ENCODE measurements at places on chromosomes 16 and 17.
A peak's percentile ranks its signal among the peaks of the same experiment; 100 is the strongest.

- no peak for DNase-seq
Observed at GRCh38 chr17:8494506-8495111, 58.9 kb downstream of the NDEL1 start.

DNA sequence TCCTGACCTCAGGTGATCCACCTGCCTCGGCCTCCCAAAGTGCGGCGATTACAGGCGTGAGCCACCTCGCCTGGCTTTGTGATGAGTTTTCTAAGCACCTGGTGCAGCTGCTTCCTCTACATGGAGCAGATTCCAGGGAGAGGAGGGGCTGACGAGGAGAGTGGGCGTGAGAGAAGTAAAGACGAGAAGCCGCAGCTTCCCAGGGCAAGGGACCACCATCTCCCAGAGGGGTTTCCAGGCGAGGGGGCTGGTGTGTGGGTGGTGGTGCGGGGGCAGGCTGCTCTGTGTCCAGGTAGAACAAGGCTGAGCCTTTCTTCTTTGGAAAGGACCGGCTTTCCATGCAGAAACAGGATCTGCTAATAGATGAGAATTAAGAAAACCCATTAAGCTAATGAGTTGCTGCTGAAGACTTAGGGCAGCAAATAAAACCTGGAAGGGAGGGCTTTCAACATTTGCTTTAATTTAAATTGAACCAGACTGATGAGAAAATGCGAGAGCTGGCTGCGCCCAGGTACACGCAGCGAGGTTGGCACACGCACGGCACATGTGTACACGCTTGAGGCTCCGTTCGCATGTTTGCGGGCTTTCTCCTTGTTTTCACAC lies 236.7 kb downstream of the RBFOX3 start:
- DNase-seq: no peak

DNA sequence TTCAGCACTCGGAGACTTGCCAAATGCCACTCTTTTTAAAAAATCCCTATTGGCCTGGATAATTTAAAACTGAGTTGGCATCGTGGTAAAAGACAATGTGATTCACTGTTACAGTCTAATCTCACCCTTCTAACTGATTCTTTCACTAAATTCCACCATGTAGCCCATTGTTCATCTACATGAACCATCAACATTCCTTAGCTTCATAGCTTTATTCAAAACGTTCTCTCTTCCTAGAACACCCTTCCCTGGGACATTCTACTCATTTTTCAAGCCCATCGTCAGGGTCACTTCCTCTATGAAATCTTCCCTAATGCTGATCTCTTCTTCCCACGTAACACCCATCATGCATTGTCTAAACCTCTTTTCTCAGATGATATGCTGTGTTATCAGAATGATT lies 15.7 kb upstream of the SHISA9 start:
- DNase-seq: no peak

DNA sequence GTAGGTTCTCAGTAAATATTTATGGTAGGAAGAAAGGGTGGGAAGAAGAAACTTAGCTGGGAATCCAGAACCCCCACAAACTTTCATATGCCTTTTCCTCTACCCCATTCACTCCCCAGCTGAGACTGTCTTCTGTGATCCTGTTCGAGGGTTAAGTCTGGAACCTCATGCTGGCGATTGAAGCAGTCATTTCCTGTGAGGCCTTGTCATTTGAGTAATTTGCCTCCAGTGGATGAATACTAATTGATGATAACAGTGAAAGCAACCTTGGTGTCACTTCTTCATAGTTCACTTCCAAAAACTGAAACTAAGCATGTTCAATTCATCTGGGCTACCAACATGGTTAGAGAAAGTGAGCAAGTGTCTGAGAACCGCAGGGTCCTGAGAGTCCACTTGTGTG lies 401.2 kb downstream of the CDH13 start:
- no peak for DNase-seq

- peak; percentile 85 for DNase-seq
Observed at GRCh38 chr17:21275579-21276263, 8.8 kb upstream of the MAP2K3 start.

GRCh38 chr17:31918701-31919128 lies 17.2 kb upstream of the UTP6 start:
- DNase-seq: no peak

DNA sequence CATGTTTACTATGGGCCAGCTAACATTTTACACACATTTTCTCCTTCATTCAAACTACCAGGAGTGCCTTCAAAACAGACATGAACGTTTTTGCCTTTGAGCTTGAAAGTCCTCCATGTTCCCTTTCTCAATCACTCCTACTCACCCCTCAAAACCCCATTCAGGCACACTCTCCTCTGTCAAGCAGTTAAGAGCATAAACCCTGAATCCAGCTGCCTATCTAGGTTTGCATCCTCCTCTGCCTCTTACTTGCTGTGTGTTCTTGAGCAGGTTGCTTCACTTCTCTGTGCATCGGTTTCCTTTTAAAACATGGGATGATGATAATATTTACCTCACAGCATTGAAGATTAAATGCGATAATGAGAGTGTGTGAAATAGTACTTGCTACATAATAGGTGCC lies 215.3 kb downstream of the HAPSTR1 start:
- DNase-seq: no peak

DNA sequence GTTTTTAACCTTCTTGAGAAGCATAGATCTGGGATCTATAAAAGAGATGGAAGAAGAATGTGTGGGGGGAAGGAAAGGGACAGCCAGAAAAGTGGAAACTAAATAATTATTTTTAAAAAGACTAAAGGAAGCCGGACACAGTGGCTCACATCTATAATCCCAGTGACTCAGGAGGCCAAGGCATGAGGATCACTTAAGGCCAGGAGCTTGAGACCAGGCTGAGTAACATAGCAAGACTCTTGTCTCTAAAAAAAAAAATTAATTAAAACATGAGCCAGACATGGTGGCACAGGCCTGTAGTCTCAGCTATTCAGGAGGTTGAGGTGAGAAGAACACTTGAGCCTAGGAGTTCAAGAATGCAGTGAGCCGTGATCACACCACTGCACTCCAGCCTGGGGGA lies 335.1 kb downstream of the GRIN2A start:
- DNase-seq: no peak

Data from NCI-H1105 (cell line).